ENCODE measurements at places on chromosomes 6 and 20. TPM values are rescaled to one million over a fixed set of nuclear protein-coding genes. Genes with fewer than 3 reads are reported as not detected.

Gene MED23
- total RNA-seq: 71.2 TPM

Gene SIGLEC1
- total RNA-seq: 0.30 TPM

Gene IL17A
- not detected for total RNA-seq

Gene SEMG2
- total RNA-seq: not detected

Gene BICRAL
- 31.1 TPM for total RNA-seq

Gene CBLN4
- total RNA-seq: not detected

Gene HSPA1L
- 3.6 TPM for total RNA-seq

Gene LY6G6F
- total RNA-seq: 3.2 TPM

Gene FAM83D
- 1.1 TPM for total RNA-seq

Gene CRISP2
- total RNA-seq: not detected

Gene BEND3
- 1.3 TPM for total RNA-seq

DNA sequence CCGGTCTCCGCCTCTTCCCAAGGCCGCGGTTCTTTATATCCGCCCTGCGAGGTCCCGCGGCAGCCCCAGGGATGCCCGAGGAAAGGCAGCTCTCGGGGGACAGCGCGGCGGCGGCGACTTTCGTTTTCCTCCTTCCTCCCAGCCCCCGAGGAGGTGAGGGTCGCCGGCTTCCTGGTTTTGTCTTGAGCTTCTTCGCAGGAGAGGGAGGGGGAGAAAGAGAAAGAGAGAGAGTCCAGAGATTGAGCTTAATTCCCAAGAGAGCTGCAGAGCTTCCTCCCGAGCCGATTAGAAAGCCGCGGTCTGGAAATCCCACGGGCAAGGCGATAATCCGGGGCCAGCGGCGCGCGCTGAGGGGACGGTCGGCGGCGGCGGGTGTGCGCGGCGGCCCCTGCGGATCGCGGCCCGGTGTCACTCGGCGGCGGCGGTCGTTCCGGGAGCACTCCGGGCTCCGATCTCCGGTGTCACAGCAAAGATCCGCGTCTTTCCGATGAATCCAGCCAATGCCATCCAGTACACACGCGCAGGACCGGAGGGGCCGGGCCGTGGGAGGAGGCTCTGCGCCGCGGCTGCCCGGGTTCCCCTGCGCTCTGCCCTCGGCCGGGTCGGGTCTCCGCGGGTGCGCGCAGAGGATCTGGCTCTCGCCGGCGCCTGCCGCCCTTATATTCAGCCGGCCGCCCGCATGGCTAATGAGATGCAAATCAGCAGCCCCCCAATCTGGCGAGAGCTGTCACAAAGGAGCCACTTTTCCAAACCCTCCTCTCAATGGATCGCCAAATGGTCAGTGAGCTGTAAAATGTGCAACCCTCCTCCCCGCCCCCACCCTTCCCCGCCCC is at the start of gene DLL1:
Gene DLL1, minus strand, starts transcription at position 783 of the 833 bp plus-strand sequence. CDS start 939 bp downstream, outside the sequence.
- peak; percentile 64 for DNase-seq

- DNase-seq: no peak
Measured at GRCh38 chr6:143200167-143200770, 139.6 kb downstream of the AIG1 start.

- DNase-seq: no peak
Measured at GRCh38 chr6:87139236-87139635, 16.1 kb upstream of the ZNF292 start.

- DNase-seq: no peak
Measured at GRCh38 chr20:37670351-37670791, 23.5 kb upstream of the CTNNBL1 start.

DNA sequence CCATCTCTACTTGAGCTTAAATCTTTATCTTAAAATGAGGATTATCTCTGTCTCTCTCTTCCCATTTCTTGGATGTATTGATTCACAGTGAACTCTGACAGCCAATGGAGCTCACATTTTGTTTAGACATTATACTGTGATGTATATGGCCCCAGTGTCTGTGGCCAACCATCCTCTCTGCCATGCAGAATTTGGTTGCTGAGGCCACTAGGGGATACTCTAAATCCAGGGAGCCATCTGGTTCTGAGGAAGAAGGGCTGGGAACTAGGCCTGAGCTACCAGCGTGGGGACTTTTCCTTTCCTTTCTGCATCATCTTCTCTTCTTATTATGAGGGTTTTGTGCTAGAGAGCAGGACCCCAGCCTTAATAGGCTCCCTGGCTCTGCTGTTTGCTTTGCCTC is 59.1 kb upstream of the RIPOR2 start:
- DNase-seq: no peak

- no peak for DNase-seq
Measured at GRCh38 chr6:91080871-91081270, 494.0 kb upstream of the MAP3K7 start.
